ENCODE measurements at places on chromosomes 5 and 9.

GRCh38 chr5:173065155-173065554 lies 9.0 kb downstream of the CREBRF start:
- DNase-seq, result no peak

GRCh38 chr5:133682451-133682850 lies 70.1 kb upstream of the FSTL4 start:
- no peak for DNase-seq

GRCh38 chr5:8580298-8580697 lies 711.4 kb downstream of the MTRR start:
- DNase-seq, result no peak

DNA sequence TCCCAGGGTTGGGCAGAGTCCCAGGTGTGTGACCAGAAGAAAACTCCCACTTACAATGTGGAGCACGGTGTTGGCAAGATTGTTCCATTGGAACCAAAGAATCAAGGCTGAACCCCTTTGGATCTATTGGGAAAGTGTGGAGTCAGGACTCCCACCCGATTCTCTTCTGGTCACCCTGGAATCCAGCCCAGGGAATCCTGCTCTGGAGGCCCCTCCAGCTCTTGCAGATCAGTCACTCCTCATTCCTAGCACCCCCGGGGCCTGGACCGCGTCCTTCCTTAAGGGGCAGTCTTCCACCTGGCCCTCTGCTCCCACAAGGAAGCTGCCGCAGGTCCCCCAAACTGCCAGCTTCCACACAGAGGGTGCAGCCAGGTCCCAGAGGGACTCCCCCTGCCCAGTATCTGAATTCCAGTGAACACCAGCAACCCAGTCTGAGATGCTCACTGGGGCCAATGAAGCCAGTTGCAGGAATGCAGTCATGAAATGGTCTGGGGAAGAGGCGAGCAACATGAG lies 170.1 kb downstream of the GADD45G start:
- no peak for DNase-seq

DNA sequence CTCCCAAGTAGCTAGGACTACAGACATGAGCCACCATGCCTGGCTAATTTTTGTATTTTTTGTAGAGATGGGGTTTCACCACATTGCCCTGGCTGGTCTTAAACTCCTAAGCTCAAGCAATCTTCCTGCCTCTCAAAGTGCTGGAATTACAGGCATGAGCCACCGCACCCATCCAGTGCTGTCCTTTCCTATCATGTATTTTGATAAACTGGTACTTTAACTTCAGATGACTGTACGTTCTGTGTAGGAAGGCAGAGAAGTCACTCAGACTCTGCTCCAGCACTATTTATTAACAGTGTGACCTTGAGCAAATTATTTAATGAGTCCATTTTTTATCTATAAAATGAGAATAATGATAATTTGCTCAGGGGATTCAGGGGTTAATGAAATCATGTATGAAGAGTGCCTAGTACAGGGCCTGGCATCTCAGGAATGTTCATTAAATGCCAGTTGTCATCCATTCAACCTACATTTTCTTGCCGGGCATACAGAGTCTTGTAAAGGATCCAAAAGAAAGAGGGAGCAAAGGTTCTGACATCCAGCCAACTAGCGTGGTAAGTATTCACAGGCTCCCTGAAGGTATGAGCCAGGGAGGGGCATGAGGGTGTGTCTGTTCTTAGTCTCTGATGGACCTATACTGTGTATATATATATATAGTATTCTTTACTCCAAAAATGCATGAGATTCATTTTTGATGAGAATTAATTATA lies 201.9 kb downstream of the PBX3 start:
- no peak for DNase-seq

GRCh38 chr5:132027027-132027426 lies 15.6 kb upstream of the ACSL6 start:
- no peak for DNase-seq

- DNase-seq, result no peak
Measured at GRCh38 chr9:133171161-133171961, 7.6 kb upstream of the GBGT1 start.

DNA sequence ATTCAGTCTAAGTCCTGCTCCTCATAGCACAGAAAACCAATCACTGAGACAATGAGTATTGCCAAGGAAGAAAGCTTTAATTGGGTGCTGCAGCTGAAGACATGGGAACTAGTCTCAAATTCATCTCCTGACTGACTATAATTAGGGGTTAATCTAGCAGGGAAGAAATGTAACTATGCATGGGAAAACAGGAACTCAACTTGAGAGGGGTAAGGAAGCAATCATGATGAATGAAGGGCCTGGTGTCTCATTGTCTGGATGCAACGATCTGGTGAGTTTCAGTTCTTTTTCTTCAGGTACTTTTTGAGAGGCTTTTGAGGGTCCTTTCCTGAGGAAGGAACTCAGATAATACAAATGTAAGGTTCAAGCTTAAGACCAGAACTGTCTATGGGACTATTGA lies 24.0 kb upstream of the OCLN start:
- DNase-seq, result no peak

DNA sequence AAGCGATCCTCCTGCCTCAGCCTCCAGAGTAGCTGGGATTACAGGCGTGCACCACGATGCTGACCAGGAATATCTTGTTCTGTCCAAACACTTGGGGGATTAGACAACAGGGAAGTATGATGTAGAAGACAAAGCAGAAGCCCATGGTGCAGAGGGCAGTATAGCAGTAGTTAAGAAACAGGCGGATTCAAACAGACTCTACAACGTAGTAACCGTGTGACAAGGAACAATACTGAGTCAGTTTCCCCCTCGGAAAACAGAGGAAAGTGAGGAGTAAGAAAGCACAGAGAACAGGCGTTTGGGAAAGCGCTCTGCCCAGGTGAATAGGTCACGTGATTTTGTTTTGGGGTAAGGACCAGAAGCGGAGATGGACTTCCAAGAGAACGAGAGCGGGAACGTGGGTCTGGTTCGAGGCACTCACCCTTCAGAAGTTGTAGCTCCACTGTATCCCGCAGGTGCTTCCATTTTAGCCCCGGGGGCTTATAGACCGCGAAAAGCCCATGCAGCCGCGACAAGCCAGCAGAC lies 306 bp downstream of the TRUB2 start:
- no peak for DNase-seq

GRCh38 chr9:19728101-19728500 lies 60.7 kb downstream of the SLC24A2 start:
- no peak for DNase-seq

DNA sequence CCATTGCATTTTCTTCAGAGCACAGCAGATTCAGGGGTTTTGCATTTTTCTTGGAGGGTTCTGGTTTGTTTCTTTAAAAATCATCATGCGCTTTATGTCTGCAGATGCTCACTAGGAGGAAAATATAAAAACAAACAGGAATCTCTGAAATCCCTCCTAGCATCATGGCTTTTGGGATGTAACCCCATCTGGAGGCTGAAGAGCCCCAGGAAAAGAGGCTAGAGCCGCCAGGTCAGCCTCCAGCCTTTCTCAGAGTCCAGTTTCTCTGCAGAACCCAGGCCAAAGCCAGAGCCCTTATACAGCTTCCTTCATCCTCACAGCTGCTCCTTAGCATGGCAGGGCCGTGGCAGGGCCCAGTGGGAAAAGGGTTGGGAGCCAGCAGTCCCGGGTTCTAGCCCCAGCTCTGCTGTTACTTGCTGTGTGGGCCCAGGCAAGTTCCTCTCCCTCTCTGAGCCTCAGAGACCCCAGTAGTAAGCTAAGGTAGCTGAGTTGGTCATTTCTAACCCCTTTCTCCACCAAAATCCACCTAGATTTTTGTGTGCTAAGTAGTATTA lies 62.1 kb downstream of the PAX5 start:
- no peak for DNase-seq

GRCh38 chr5:7398596-7399280 lies 2.8 kb downstream of the ADCY2 start:
- peak; percentile 15 for DNase-seq

- no peak for DNase-seq
Measured at GRCh38 chr9:27291292-27291691, 5.7 kb downstream of the EQTN start.
